Neural crest cell (in vitro differentiated cells): ENCODE measurements at places on chromosomes 2 and 18.

- no peak for DNase-seq
These were observed 106.3 kb downstream of the FAM168B start for GRCh38 chr2:130986890-130987493.

DNA sequence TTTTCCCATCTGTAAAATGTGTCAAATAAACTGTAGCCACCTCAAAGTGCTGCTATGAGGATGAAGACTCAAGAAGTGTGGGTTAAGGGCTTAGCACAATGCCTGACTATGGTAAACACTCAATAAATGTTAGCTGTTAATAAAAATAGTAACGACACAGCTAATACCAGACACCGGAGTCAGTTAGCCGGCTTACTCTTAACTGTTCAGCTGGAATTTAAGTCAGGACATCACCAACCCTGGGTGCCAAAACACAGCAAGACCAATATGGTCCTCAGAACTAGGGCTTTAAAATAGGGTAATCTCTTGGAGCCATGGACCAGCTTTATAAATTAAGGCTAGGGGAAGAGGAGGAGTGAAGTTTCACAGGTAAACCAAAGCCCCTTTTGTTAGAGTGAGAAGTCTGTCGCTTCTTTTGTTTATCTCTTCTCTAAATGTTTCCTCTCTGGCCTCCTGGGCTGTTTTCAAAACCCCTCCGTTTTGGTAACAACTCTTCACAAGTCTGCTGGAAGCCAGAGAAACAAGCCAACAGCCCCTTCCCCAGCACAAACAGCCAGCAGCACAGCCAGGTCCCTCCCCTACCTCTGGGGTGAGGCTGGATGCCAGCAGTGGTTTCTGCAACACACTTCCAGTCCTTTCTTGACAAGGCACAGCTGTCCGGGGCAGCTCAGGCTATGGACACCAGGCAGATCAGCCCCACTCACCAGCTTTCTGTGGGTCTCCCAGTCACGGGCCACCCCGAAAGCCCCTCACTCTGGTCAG is 13.8 kb upstream of the FZD7 start:
- DNase-seq = no peak

- no peak for DNase-seq
These were observed 50.2 kb upstream of the CTAGE1 start for GRCh38 chr18:22467760-22468553.

GRCh38 chr2:150466741-150467620 is 20.5 kb downstream of the RND3 start:
- DNase-seq = no peak

DNA sequence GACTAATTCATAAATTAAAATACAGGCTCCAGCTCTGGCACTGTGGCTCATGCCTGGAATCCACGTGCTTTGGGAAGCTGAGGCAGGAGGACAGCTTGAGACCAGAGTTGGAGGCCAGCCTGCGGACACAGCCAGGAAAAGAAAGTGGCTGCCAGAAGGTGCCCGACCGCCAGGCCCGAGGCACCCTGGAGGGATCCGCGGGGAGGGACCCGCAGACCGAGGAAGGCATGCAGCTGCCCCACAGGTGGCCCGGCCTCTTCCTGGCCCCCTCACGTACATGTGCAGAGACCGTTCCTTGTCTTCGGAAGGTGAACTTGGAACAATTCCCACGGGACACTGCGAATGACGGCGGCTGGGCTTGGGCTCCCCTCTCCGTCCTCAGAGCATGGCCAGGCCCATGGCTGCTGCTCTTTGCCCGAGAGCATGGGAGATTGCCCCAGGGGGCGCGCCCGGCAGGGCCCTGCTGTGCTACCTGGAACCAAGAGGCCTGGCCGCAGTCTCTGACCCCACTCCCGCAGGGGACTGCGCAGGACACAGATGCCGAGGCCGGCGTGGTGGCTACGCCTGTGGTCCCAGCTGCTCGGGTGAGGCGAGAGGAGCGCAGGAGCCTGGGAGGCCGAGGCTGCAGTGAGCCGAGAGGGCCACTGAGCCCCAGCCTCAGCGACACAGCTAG is 55.6 kb upstream of the IMP4 start:
- no peak for DNase-seq

GRCh38 chr2:136051001-136051724 is 65.7 kb upstream of the DARS1 start:
- DNase-seq = no peak

DNA sequence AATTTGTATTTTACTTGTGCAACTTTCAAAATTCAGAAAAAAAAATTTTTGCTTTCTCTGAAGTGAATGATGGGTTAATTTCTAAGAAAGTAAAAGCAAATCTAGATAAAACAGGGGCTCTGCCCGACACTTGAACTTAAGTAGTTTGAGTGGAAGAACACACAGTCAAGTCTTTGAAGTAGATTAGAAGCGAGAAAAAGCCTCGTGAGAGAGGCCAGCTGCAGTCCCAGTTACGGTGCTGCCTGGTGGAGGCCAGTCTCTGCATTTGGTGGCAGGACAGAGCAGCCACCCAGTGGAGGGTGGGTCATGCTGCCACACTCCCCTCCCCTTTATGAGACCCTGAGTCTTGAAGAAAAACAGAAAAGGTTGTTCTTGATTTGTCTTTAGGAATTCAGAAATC is 81.8 kb downstream of the INPP5D start:
- DNase-seq = no peak

DNA sequence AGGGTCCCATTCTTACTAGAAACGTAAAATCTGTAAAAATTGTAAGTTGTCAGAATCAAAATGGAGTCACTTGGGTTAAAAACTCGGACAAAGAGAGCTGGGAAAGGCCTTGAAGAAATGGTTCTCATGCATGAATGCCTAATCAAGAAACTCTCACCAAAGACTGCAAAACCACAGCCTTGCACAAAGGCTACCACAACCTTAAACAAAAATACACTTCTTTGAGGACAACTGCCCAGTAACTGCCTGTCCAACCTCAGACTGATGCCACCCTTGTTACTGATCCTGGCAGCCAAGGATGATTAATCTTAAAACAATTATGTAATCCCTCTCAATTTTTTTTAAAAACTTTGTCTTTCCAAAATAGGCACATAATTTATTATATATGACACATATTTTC is 299.3 kb downstream of the CCDC85A start:
- DNase-seq = no peak

GRCh38 chr2:186459009-186459408 is 27.1 kb upstream of the ZC3H15 start:
- DNase-seq = no peak

DNA sequence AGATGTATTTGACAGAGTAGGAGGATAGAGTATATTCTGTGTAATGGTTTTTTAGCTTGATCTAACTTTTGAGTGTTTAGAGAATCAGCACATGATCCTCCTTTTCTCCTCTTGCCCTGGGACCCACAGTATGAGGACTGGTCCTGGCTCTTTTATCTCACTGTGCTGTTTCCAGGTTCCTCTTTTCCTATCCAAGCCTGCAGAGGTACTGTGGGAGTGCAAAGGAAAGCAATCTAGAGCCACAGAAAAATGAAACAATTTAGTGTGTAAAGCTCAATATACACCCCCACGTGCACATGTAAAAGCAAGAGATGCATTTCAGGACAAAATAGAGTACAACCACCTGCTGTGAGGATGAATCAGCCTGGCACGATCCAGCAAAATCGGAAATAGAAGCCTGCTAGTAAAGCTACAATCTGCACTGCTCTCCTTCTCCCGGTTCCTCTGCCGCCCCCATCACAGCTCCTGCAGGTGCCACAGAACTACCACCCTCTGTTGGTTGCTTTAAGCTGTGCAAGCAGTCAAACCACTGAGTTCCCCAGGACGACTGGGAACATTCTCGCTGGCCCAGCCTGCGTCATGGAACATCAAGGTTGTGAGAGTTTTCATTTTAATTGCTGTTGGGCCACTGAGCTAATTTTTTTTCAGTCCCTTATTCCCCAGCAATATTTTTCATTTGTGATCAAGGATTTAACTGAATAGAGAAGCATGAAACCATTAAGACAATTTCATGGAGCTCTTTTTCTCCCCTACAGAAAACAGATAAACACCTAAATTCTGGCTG is 47.8 kb upstream of the MAPRE3 start:
- DNase-seq = peak; percentile 31

DNA sequence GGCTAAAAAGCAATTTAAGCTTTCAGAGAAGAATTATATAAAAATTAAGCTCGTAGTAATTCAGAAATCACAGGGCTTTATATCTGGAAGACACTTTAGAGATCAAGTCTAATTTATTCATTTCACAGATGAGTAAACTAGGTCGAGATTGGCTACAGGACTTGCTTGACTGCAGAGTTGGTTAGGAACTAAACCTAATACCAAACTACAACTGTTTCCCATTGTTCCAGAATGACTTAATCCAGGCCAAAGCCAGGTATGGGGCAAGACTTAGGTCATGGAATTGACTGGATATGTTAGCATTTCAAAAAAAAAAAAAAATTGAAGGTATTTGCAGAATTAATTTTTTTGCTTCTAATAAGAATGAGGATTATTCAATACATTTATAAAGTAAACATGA is 146.1 kb downstream of the RIT2 start:
- no peak for DNase-seq

GRCh38 chr2:227796045-227796711 is 17.5 kb upstream of the CCL20 start:
- DNase-seq = no peak

DNA sequence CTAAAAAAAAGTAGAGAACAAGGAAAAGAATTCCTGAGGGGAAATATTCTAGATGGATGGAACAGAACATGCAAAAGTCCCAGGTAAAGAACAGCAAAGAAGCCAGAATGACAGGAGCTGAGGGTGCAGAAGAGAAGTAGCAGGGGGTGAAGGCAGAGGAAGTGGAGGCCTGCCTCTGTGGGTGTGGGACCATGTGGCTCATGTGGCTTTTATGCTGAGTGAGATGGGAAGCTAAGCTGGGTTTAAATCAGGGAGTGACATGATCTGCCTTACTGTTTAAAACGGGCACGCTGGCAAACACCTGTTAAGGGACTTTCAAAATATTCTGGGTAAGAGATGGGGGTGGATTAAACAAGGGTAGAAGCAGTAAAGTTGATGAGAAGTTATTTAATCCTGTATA is 40.0 kb downstream of the GKN2 start:
- no peak for DNase-seq

- peak; percentile 69 for DNase-seq
These were observed 20.9 kb downstream of the ITM2C start for GRCh38 chr2:230885463-230886130.

DNA sequence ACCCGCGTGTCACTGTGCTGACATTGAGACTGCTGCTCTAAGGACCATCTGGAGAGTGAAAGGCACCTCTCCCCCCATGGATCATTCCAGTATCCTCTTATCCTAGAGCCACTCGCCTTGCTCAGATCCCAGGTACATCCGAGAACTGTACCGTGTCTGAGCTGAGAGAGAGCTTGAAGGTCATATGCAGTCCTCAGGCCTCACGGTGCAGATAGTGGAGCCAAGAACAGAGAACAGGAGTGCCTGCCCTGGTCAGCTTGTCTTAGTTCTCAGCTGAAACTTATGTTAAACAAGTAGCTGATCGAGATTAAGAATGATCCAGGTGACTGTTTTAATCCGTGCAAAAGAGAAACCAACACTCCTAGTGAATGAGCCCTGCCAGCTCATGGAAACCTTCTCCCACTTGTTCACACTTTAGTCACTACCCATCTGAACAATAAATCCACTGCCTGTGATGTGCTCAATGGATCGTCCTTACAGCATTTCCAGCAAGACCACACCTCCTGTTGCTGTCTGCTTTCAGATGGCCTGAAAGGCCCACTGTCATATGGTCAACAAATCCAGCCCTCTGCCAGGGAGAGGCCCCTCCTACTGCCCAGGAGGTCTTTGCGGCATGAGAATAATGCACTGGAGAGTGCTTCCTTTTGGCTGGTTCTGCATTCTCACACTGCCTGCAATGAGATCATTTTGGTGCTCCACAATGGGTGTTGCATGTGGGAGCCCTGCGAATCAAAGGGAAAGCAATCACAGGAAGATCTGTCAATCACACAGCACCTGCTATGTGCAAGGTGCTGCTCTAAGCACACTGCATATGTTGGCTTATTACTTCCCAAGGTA is 43.7 kb upstream of the APCDD1 start:
- no peak for DNase-seq

DNA sequence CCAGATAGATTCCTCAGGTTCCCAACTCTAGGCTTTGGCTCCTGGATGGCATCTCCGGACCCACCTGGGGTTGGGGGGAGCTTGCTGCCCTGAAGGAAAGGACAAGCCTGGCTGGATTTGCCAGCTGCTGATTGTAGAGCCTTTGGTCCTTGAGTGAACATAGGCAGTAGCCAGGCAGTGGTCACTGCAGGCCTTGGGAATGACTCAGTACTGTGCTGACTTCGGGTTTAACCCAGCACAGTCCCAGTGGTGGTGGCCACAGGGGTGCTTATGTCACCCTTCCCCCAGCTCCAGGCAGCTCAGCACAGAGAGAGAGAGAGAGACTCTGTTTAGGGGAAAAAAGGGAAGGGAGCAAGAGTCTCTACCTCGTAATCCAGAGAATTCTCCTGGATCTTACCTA is 27.7 kb upstream of the ACTR2 start:
- DNase-seq = no peak

- DNase-seq = no peak
These were observed 81.2 kb downstream of the SMAD7 start for GRCh38 chr18:48869591-48869990.

DNA sequence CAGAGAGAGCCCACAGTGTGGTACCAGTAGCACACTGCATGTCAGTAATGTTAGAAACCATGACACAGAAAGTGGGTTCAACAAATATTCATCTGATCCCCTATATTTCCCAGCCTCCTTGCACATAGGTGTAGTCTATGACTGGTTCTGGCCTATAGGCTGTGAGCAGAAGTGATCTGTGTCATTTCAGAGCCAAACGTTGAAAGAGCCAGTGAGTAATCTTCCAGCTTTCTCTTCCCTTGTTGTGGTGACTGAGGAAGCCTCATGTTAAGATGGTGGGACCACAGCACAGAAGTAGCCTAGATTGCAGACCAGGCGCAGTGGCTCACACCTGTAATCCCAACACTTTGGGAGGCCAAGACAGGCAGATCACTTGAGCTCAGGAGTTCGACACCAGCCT is 4.1 kb downstream of the TMEM237 start:
- DNase-seq = no peak

GRCh38 chr18:61734396-61734795 is 158.4 kb downstream of the RNF152 start:
- DNase-seq = no peak

- no peak for DNase-seq
These were observed 50.5 kb upstream of the NT5C1B start for GRCh38 chr2:18639756-18640453.

DNA sequence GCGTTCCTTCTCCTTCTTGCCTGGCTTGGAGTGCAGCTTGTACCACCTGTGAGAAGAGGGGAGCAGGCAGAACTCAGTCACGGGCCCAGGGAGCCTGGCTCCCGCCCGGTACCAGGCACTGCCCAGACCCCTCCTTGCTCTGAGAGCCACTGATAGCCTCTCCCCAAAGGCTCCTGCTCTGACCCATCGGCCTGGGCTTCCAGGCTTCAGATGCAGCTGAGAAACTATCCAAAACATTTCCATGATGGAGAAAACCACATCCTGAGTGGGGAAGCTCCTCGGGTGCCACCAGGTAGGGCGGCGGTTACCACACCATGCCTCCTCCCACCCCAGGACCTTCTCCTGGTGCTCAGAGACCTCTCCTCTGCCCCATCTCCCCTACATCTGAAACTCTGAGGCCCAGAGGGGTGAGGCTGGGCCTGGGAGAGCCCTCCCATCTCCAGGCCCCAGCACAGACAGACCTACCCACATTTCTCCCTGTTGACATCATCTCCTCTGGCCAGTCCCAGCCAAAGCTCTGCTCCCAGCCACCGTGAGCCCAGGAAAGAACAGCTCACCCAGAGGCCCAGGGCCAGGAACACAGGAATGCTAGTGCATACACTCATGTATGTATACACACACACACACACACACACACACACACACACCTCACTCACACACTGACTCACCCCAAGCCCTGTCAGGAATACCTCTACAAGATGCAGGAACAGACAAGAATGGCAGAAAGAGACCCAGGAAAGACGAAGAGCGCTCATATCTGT is 17.9 kb upstream of the SFXN5 start:
- DNase-seq = no peak
